Effector memory CD8-positive, alpha-beta T cell (primary cell): ENCODE measurements at places on chromosomes 3 and 15.

- DNase-seq = no peak
Observed at GRCh38 chr3:53974324-53974723, 82.7 kb upstream of the SELENOK start.

- DNase-seq = no peak
Observed at GRCh38 chr15:88484682-88485331, 17.3 kb downstream of the MRPS11 start.

- no peak for DNase-seq
Observed at GRCh38 chr3:53083521-53083920, 37.6 kb upstream of the SFMBT1 start.

DNA sequence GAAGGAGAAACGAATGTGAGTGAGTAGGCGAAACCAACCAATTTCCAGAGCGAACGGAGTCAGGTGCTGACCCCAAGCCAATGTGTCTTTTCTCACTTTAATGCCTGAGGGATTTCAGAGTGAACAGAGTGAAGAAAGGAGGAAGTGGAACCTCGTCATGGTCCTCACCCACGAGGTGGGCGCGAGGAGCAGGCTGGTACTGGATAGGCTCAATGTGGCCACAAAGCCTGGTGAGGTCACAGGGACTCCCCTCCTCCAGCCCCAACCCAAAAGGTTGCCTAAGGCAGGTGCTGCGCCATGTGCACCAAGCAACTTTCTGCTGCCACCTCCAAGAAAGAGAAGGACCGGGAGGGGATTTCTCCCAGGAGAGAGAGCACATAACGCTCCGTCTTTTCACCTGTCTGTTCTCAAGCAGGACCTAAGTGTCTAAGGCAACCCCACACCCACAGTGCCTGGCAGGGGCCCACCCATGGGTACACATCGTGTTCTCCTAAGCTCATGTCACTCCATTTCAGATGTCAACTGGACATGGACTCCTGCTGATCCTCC, 3.8 kb downstream of the NRROS start:
- peak; percentile 44 for DNase-seq

DNA sequence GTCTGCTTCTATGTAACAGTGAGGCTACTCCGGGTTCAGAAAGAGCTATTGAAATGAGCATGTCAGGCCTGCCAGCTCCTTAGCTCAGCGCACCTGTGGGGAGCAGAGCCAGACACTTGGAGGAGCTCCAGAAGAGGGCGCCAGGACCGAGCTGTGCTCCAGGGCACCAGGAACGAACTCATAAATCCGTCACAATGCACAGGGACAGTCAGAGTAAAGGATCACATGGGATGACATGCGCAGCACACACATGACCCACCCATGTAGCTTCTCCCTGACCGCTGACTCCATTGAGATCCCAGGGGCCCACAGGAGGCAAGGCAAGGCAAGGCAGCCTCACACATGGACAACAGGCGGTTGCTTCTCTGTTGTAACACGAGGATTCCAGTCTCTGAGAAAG, 26.0 kb upstream of the GNB5 start:
- DNase-seq = no peak

DNA sequence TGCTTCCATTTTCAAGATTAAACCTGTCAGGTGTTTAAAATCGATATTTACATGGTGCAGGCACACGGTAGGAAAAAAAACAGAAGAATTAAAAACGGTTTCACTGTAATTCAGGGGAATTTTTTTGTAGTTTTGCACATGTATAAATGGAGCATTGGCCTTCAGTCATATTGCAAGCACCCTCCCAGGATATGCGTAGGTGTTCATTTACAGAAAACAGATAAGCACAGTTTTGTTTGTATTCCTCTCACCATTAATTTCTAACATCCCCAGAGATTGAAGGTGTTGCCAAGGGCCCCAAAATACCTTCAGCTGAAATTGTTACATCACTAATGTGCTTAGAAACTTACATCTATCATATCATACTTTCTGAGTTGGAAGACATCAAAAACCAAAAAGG, 427.1 kb upstream of the NR2F2 start:
- no peak for DNase-seq

DNA sequence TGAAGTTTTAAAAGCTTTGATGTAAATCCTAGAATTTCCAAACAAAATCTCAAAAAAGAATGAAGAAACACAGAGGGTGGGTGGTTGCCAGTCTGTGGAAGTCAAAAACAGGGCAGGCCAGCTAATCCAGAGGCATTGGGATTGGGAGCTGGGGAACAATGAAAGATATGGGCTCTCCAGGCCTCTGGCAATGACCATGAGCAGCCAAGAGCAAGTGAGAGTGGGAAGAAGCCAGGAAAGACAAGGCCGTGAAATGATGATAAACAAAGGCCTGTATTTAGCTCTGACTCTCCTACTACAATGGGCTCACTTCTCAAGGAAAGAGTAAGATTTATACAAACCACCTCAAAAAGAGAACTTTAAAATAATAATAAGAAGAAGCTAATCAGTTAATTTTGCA, 248.5 kb downstream of the ZMAT3 start:
- DNase-seq = no peak

DNA sequence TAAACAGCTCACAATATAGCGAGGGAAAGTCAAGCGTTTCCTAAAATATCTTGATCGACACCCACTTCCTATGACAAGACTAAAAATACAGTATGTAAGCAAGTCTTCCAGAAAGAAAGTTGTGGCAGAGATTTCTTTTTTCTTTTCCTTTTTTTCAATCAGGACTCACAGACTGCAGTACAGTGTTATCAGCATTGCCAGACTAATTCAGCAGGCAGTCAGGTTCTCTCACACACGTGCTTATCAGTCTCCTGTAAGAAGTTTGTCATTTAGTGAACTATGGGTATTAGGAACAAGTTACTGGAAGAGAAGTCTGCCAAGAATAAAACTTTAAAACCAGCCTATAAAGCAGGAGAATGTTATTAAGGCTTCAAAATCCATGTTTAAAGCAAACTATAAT, 32.8 kb upstream of the ZNF385D start:
- no peak for DNase-seq

GRCh38 chr3:128266453-128266852, 113.2 kb downstream of the EEFSEC start:
- no peak for DNase-seq
